ENCODE measurements at places on chromosomes 12 and 14.

DNA sequence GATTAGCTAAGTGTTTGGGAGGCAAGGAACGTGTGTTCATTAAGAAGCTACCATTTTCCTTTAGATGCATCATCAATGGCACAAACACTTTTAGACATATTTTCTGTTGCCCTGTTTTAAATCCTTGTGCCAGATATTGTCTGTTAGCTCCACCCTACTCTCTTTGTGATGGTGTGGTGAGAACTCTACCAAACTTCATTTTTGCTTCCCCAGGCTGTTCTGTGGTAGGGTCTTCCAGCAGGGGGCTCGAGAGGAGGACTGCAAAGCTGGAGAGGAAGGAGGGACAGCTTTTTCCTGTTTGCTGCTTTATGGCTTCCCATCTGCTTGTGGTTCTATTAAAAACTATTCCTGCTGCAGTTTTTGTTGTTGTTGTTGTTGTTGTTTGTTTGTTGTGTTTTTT lies 23.8 kb upstream of the STRAP start:
- no peak for DNase-seq

DNA sequence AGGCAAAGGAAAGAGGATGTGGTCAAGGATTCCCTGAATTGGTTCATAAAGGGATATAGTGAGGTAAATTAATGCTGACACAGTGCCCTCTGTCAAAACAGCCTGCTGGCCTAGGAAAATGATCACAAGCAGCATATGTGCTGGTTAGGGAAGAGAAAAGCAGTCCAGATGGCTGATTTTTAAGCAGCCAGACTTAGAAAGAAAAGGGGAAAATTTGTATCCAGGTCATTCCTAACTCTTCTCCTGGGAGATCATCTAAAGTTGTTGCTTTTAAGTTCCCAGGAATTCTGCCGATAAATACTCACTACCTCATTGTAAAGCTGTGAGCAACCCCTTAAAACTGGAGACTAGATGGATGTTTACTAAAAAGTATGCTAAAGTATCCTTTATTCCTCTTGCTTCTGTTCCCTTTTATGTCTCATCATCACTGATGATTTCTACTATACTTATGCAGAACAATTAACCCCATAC lies 46.4 kb upstream of the CNOT2 start:
- DNase-seq: no peak

DNA sequence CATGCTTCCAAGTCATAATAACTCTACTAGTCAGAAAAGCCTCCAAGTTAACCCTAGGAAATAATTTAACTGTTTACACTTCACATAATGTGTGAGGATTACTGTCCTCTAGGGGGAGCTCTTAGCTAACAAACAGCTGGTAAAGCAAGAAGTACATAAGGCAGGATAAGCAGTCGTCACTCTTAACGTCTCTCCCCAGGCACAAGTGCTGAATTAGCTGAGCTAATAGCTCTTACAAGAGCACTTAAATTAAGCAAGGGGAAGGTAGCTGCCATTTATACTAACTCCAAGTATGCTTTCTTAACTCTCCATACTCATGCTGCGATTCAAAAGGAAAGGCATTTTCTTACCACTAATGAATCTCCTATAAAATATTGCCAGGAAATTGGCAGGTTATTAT lies 79.3 kb upstream of the TSPAN11 start:
- DNase-seq: peak; percentile 83

DNA sequence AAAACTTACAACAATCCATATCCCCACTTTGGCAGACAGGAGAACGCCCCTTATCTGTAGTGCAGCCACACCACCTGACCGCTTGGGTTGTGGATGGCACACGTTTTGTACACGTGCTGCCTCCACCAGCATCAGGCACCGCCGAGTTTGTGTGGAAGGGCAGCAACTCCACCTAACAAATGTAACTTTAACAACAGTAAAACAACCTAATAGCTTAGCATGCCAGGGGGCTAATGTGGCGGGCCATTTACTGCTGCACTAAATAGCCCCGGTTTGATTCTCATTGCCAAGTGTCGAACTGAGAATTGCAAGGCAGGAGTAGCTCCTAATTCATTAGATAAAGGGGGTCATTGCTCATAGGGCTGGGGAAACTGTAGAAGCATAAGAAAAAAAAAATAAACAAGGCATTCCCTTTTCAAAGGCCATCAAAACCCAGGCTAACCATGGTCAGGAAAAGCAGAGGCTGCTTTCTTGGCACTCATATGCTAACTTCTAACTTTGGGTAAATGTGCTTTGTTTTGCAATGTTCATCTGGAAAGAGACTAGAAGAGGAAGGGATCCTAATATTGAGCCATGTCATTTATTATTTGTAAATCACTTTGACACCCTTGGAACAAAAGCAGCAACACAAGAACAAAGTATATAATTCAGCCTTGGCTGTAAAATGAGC lies 279.7 kb upstream of the SOX5 start:
- no peak for DNase-seq

DNA sequence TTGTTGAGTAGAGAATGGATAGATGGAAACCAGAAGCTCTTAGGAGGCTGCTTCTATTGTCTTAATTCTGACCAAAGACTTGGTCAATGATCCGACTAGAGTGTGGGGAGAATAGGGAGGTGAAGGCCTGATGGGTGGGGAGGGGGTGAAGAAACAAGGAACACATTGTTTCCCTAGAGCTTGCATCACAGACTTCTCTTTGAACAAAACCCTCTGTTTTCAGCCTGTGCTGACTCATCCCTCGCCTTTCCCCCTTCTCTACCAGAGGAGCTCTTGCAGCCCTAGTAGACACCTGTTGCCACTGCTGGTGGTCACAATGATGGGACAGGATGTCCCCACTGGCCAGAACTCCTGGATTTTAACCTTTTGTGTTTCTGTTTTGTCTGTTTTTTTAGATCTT lies 46.8 kb upstream of the CISTR start:
- no peak for DNase-seq

DNA sequence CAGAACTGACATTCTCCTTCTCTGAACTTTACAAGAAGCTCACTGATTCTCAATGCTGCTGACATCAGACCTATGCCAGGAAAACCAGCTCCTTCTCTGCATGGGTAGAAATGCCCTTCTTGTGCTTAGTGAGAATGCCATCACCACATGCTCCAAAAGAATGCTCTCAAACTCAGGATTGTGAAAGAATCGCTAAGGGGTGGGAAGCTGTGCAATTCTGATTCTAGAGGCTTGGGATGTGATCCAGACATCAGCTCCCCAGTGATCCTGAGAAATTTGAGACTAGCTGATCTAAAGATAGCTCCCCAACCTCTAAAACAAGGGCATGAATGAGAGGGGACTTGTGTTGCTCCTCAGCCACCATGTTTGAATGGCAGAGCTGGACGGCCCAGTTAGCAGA lies 113.2 kb downstream of the DPF3 start:
- no peak for DNase-seq

GRCh38 chr12:29429999-29430715 lies 49.2 kb upstream of the ERGIC2 start:
- DNase-seq: no peak

DNA sequence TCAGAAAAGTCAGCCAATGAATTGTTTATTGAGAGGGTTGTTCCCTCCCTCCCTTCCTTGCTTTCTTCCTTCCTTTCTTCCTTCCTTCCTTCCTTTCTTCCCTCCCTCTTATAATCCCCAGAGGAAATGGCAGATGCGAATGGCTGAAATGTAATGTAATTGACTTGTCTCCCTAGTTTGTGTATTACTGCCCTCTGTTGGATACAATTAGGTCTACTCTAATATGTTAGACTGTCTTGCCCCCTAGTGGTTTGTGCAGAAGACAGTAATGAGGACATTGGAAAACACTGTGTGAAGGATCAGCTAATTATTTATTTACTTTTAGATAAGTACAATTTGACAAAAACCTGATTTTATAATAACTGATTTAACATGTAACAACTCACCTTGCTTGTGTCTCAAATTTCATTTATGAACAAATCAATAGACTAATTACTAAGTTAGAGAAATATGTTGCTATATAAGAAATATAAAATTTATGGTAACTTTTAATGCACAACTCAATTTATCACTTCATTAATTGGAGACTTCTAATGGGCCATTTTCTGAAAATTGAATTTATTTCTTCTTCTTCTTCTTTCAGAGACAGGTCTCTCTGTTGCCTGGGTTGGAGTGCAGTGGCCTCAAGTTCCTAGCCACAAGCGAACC lies 229.8 kb upstream of the LRIG3 start:
- peak; percentile 76 for DNase-seq

- no peak for DNase-seq
These were observed 38.8 kb downstream of the CBX5 start for GRCh38 chr12:54240971-54241588.

- DNase-seq: no peak
These were observed 16.7 kb downstream of the PRH1 start for GRCh38 chr12:10867381-10867780.

- DNase-seq: no peak
These were observed 195.7 kb upstream of the NEDD1 start for GRCh38 chr12:96711364-96711763.
